ENCODE measurements at places on chromosomes 7 and 10. TPM values are rescaled to one million over a fixed set of nuclear protein-coding genes. Genes with fewer than 3 reads are reported as not detected.
A peak's percentile ranks its signal among the peaks of the same experiment; 100 is the strongest.

GRCh38 chr7:19561121-19561805 is 147.6 kb downstream of the POLR1F start:
- DNase-seq = no peak

GRCh38 chr10:2985729-2986232 is 81.6 kb upstream of the PFKP start:
- DNase-seq = no peak

- DNase-seq = peak; percentile 43
Measured at GRCh38 chr10:100999742-101000126, at the start of gene LZTS2. LZTS2 (plus strand) TSS chr10:100999808; CDS start chr10:101002539, 2,731 bp downstream.

GRCh38 chr10:30088178-30088577 is 28.8 kb upstream of the JCAD start:
- DNase-seq = peak; percentile 34

DNA sequence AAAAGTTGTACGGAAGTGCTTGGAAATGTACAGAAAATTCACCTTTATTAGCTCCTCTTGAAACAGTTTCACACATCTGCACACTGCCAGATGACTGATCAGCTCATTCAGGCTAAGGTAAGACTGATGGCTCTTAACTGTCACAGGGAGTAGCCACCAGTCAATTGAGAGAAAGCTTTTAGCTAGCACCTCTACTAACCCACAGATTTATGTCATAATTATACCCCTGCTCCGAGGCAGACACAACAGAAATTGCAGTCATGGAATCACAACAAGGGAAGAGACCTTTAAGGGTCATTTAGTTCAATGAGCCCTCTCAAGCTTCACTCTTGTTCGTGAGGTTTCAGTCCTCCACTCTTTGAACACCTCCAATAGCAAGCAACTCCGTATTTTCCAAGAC is 235.4 kb downstream of the TRIL start:
- DNase-seq = no peak

DNA sequence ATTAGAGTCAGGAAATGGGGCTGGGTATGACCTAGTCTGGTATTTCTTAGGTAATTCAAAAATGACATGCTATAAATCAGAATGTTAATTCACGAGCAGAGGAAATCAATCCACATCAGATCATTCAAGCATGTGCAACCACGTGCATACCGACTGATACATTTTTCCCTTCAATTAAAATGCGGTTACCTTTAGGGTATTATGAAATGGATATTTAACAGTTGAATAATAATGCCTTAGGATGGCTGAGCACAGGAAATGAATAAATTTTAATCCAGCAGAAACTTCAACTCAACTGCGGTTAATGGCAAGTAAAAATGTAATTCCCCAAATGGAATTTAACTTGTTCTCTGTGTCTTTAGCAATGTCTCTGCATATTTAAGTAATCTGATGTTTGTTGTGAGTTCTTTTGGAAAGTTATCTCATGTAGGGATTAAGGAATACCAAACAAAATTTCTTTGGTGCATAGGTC is 9.2 kb downstream of the CPA2 start:
- no peak for DNase-seq

GRCh38 chr7:69684369-69685292 is 86.4 kb downstream of the AUTS2 start:
- no peak for DNase-seq

- DNase-seq = peak; percentile 62
Measured at GRCh38 chr10:100747456-100748230, 2.3 kb downstream of the PAX2 start.

DNA sequence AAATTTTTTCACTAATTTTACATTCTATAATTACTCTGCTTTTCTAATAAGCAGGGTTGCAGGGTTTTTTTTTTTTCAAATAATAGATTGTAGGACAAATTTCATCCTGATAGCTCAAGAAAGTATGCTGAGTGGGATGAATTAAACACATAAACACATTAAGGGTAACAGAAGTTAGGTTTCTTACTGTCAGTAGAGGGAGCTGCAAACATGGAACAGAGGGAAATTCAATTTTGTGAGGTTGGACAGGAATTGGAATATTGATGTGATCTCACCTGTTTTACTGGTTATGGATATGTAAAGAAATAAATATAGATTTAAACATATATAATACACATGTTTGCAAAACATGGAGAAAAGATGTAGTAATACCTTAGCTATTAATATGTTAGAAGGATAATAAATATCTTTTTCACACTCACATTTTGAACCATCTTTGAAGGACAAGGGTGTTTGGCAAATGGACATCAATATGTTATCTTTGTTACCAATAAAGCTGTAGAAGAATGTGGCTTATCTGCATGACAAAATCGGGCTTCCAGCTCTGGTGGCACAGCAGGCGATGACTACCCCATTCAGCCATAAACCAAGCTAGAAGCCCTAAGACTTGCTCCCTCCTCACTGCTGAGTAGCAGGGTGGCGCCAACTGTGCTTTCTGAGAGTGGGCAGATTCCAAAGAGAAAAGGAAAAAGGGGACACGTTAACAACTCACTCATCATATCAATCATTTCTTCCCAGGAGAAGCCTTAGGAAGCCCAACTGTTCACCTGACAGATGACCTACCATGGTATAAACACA is 1257.4 kb downstream of the GATA3 start:
- peak; percentile 17 for DNase-seq

DNA sequence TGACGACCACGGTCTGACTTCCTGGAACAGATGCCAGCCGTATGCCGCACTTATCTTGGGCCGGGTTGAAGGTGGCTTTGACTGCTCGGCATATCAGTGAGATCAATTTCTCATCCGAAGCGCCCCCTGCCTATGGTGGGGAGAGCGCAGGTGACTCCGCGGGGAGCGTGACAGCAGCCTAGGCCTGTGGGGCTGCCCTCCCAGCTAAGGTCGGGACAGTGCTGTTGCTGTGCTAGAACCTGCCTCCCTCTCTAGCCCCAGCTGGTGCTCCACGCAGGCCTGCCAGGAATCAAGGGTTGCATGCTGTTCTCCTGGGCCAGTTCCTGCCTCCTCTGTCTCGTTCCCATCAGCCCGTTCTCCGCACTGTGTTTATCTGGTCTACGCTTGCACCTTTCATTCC is 49.8 kb downstream of the PODXL start:
- DNase-seq = peak; percentile 50

- DNase-seq = no peak
Measured at GRCh38 chr7:88689821-88690220, 69.7 kb upstream of the ZNF804B start.

DNA sequence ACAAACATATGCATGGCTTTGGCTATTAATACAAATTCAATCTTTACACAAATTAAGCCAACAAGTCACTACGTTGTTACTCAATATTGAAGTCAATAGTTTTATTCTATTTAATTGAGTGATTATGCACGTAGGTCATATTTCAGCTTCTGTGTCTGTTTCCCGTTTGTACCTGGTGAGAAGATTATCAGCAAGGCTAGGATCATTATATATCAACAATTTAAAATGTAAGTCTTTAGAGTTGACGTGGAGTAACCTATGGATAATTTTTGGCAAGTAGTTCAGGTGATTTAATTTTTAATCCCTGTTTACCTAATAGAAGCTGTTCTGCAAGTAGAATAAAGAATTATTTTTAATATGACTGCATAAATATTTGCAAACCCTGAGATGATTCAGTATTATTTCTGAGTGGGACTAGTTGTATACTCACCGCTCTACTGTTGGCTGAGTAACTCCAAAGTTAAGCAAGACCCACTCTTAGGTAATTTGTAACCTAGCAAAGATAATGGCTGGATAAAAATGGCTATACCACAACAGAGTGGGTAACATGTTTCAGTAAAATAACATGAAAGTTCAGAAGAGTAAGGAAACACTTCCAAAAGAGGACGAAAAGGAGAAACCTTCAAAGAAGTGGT is 161.0 kb downstream of the HGF start:
- no peak for DNase-seq

GRCh38 chr7:44073664-44074348 is 8.4 kb upstream of the PGAM2 start:
- peak; percentile 52 for DNase-seq

DNA sequence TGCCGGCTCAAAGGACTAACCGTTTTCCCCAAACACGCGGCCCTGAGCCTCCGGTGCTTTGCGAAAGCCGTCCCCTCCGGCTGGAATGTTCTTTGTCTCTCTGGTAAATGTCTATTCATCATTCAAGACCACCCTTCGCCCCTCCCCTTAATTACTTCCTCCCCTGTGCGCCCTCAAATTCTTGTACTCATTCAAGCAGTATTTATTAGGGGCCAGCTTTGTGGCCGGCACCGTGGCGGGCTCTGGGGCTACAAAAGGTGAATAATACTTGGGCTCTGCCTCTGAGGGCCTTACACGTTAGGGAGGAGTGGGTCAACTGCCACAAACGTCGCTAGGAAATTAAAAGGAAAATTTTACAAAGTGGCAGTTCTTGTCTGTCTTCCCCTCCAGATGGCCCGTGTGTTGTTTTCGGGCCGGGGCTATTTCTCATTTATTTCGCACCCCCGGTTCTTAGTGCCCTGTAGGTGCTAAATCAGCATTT is 1.5 kb upstream of the MEST start:
- DNase-seq = peak; percentile 88

PKD2L1 gene
- polyA plus RNA-seq = not detected

NME8 gene
- 1.3 TPM for polyA plus RNA-seq

HOXA4 gene
- polyA plus RNA-seq = not detected

PPP1R9A gene
- 9.3 TPM for polyA plus RNA-seq

CTAGE4 gene
- polyA plus RNA-seq = 4.9 TPM

PLAC9 gene
- 14.4 TPM for polyA plus RNA-seq
